ENCODE measurements at places on chromosomes 11 and 22.

GRCh38 chr22:34308101-34308500, 387.8 kb upstream of the LARGE1 start:
- no peak for DNase-seq

DNA sequence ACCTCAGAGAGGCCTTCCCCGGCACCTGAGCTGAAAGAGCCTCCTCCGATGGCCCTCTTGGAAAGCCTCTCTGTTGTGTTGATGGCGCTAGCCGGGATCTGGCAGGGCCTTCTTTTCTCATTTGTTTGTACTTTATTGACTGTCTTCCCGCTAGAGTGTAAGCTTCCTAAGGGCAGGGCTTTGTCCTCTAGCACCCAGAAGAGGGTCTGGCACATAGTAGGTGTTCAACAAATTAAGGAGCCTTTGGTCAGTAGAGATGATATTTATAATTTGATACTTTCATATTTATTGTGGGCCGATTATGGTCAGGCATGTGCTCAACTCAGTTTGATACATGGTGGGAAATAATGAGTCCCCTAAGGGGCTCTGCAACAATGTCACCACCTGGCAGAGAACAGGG, 4.0 kb downstream of the ARL2 start:
- no peak for DNase-seq

- no peak for DNase-seq
Measured at GRCh38 chr11:77079666-77080065, 12.9 kb downstream of the CAPN5 start.

GRCh38 chr22:21755851-21756284, 20.3 kb upstream of the YPEL1 start:
- no peak for DNase-seq

DNA sequence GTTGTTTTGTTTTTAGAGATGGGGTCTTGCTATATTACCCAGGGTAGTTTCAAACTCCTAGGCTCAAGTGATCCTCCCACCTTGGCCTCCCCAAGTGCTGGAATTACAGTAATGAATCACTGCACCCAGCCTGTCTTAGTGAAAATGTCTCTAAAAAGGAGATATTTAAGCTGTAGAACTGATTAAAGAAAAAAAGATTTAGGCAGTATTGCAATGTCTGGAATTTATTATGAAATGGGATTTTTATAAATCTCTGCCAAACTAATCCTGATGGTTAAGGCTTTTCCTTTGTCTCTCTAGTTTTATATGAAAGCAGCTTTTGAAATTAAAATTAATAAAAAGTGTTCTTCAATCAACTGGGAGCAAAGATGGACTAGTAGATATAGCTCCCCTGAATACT, 2.1 kb downstream of the PLAAT3 start:
- DNase-seq = no peak

DNA sequence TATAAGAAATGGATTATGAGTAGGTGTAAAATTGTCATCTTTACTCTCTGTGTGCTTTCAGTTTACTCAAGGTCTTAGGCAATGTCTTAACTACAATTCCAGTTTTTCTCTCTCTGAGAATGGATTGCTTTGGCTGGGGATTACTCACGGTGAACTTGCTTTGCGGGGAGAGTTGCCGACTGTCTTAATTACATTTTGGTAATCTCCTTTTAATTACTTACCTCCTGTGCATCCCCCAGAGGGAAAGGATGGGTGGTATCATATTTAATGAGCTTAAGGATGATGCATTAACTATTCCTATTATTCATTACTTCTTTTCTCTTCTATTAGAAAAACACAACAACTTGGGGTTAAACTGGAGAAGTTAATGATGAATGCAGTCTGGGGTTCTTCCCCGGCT, 159.4 kb downstream of the MPPED1 start:
- no peak for DNase-seq

DNA sequence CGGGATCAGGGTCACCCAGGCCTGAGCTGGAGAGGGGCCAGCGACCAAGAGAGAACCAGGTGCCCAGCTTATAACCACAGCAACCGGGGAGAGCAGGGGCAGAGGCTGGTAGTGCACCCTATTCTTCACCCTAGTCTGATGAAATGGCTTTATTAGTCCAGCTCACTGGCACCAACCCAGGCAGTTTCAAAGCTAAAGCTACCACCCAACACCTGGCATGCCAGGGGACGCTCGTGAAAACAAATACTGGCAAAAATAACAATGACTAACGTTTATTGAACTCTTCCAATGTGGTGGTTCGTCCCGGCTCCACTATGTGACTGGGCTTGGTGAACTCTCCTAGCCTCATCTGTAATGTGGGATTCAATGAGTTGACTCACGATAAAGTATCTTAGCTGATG, 30.6 kb downstream of the SCGB1A1 start:
- no peak for DNase-seq

GRCh38 chr11:100525635-100526034, 161.5 kb upstream of the ARHGAP42 start:
- DNase-seq = no peak

Measured in activated CD8-positive, alpha-beta memory T cell treated with anti-CD3 and anti-CD28 coated beads for 1 hour (primary cell).